ENCODE measurements at places on chromosomes 7 and 10.

GRCh38 chr7:8423057-8423456 is 10.4 kb upstream of the NXPH1 start:
- no peak overlapping the region for H3K27ac ChIP-seq
- no peaks in the 10 kb centered on the region for H3K4me1 ChIP-seq
- H3K27me3 ChIP-seq = no peaks in the 10 kb centered on the region
- H3K4me3 ChIP-seq = no peak overlapping the region
- no peak for DNase-seq
- no peaks in the 10 kb centered on the region for H3K36me3 ChIP-seq

DNA sequence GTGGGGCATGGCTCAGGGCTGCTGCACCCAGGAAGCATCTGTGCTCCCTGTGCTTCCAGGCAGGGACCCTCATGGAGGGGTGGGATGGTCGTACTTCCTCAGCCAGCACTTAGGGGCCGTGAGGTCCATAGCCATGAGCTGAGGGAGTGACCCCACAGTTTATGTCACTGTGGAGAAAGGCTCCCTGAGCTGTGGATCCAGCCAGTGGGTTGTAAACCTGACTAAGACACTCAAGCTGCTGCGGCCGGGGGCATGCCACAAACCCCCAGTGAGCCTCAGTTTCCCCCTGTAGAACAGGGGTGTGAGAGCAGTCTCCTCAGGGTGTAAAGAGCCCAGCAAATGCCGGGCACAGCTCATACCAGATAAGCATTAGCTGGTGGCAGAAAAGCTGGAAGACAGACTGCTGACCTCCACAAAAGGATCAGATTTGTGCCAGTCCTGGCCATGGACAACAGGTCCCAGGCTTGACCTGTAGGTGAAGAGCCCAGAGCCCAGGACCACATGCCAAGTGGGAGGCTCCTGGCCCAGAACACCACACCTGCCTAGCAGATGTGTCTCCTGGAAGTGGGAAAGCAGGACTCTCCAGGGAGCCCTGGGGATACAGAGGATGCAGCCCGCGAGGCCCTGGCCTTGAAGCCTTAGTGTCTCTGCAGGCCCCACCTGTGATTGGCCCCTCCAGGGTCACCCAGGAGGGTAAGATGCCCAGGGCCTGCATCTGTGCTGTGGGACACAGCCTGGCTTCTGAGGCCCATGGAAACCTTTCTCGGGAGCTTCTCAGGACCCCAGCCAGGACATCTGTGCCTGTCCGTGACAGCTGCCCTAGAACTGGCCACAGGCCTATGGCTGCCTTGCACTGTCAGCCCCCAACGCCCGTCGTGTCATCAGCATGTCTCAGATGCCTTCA is 78.1 kb upstream of the RET start:
- H3K36me3 ChIP-seq = no peaks in the 10 kb centered on the region
- H3K4me3 ChIP-seq = no peak overlapping the region
- H3K27ac ChIP-seq = no peak overlapping the region

GRCh38 chr7:14748461-14748860 is 154.1 kb downstream of the DGKB start:
- H3K4me1 ChIP-seq = no peaks in the 10 kb centered on the region
- no peak for DNase-seq
- H3K36me3 ChIP-seq = no peaks in the 10 kb centered on the region
- no peak overlapping the region for H3K27ac ChIP-seq
- no peaks in the 10 kb centered on the region for H3K27me3 ChIP-seq

DNA sequence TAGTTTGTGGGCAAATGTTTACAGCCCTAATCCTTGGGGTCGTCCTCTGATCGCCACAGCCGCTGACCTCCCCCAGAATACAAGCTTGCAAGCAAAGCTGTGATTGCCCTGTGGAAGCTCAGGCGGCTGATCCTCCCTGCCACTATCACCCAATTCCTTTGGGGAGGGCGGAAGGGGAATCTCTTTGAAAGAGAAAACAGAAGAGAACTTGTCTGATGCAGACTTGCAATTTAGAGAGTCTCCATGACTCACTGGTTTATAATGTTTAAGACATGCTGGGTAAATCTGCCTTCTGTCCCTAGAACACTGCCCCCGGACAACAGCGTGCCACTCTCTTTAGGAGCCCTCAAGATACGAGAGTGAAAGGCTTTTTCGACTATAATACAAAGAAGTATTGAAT is 75.5 kb downstream of the NRP1 start:
- peaks cover under 1% of the 10 kb centered on the region for H3K36me3 ChIP-seq
- H3K4me1 ChIP-seq = peaks cover 46% of the 10 kb centered on the region
- peak; percentile 56 for DNase-seq
- peak overlapping the region; percentile 83 for H3K27ac ChIP-seq
- H3K27me3 ChIP-seq = peaks cover 11% of the 10 kb centered on the region
- peak overlapping the region; percentile 48 for H3K4me3 ChIP-seq

- DNase-seq = no peak
- no peaks in the 10 kb centered on the region for H3K36me3 ChIP-seq
- peaks cover 2% of the 10 kb centered on the region for H3K27me3 ChIP-seq
- H3K4me1 ChIP-seq = peaks cover 11% of the 10 kb centered on the region
Measured at GRCh38 chr10:18647945-18648344, 3.4 kb downstream of the NSUN6 start.

- H3K27ac ChIP-seq = no peak overlapping the region
- no peak for DNase-seq
- H3K36me3 ChIP-seq = no peaks in the 10 kb centered on the region
- peaks cover 2% of the 10 kb centered on the region for H3K27me3 ChIP-seq
- H3K4me1 ChIP-seq = no peaks in the 10 kb centered on the region
- H3K4me3 ChIP-seq = no peak overlapping the region
Measured at GRCh38 chr10:131792011-131792651, 108.7 kb upstream of the PPP2R2D start.

Data from glutamatergic neuron (in vitro differentiated cells).